ELF-1 (cell line): ENCODE measurements at places on chromosomes 2 and 18.

DNA sequence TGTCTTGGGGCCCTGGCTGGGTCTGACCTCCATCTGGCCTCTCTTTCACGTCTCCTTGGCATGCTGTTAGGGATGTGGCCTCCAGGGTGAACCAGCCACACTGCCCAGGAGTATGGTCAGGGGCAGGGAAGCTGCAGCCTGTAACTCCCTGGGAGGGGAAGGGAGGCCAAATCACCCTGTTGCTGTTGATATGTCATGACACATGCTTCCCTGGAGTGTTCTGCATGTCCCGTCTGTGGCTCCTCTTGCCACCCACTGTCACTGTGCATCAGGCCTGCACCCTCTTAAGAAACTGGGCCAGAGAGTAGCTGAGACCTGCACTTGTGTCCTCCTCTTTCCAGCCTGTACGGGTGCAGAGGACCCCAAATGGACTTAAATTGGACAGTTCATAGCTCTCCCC lies 221.3 kb downstream of the FHOD3 start:
- no peak for DNase-seq

DNA sequence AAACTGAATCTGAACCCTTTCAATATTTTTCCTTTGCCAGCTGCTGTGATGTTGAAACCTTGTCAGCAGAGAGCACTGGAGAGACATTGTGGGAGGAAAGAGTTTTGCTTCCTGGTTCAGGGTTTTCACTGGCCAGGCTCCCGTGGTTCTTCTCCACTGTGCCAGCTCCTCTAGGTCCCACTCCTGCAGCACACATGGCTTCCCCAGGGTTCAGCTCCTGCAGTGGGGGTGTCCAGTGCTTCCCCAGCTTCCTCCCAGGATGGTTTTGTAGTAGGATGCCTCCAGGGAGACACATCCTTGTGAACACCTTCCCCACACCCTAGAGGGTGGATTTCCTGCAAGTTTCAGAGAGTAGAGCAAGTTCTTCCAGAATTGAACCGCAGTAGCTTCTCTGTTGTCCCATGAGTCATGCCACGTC lies 24.0 kb upstream of the SULT1C3 start:
- peak; percentile 8 for DNase-seq

GRCh38 chr2:241576293-241576654 lies 17.7 kb downstream of the BOK start:
- no peak for DNase-seq

DNA sequence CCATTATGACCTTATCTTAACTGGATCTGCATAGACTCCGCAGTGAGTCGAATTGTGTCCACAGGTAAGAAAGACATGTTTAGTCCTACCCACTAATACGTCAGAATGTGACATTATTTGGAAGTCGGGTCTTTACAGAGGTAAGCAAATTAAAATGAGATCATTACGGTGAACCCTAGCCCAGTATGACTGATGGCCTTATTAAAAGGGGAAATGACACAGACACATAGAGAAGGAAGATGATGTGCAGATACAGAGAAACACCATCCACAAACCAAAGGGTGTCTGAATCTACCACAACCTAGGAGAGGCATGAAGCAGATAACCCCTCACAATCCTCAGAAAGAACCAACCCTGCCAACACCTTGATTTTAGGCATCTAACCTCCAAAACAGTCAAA lies 135.6 kb downstream of the GALNT1 start:
- DNase-seq: no peak

DNA sequence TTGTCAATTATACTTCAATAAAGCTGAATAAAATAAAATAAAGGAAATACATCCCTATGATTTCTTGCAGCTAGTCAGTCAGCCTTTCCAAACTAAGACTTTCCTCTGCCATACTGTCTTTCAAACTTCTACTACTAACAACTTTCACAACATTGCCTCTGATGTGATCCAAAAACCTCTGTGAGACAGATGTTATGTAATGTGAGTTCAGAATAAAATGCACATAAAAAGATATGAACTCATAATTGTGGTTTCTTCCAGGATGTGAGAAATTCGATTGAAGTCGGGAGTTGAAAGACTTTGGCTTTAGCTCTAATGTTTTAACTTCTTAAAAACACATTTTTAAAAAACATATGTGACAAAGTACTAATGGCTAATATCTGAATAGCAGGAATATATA lies 98.7 kb downstream of the PIGN start:
- no peak for DNase-seq

GRCh38 chr18:56522816-56523215 lies 115.6 kb downstream of the TXNL1 start:
- DNase-seq: no peak

DNA sequence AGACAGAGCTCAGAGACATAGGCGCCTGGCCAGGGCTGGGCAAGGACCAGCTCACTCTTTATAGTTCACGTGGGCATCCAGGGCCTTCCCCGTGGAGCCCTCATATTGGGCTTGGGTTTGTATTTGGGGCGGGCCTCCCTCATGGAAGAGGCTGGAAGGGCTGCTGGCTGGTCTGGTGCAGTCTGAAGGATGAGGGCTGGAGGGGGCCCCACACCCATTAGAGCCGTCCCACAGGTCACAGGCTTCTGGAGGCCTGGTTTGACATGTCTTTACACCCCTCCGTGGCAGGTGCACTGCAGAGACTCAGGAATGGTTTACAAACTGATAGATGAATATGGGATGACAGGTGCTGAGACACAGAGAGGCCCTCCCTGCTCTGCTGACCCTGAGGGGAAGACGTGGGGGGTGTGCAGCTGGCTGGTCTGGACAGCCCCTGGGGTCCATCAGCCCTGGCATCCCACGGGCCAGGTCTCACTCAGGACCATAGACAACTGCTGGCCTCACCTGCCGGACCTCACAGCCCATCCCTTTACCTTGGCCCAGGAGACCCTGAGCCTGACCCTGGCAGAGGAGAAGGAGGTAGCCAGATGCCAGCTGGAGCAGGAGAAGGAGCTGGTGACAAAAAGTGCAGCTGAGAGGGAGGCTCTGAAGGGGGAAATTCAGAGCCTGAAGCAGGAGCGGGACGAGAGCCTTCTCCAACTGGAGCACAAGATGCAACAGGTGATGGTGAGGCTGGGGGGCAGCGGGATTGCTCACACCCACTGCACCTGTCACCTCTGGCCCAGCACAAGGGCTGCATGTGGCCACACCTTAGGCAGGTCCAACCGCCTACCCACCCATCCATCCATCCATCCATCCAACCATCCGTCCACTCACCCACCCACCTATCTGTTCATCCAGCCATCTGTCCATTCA lies 43.9 kb downstream of the CROCC2 start:
- no peak for DNase-seq

GRCh38 chr2:173049831-173050230 lies 25.8 kb upstream of the MAP3K20 start:
- DNase-seq: no peak

DNA sequence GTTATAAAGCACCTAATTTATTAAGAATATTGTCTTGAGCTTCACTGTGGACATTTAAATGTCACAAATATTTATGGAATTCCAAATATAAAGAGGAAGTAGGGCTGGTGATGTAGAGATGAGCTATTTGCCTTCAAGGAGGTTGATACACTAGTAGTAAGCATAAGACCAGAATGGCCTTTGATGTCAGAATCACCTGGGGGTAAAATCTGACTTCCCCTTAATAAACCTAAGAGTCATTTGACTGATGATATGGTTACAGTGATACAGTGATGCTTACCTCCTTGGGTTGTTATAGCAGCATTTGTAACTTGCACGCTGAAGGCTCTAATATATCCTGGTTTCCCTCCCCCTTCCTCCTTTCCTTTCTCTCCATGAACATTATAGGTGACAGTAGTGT lies 143.7 kb downstream of the CERS6 start:
- no peak for DNase-seq

DNA sequence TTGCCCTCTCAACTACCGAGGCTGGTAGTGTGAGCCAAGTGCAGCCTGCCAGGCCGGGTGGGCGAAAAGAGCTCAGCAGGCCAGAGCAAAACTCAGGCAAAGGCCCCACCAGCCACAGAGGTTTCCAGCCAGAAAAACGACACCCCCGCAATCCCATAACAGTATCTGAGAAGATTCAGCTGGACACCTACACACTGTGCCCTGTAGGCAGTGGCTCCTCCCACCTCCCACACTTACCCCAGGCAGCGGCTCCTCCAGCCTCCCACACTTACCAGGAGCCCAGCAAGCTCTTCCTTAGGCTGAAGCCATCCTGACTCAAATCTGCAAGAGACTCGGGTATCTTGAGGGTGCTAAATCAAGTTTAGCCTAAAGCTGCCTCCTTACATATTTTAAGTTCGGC lies 15.6 kb upstream of the TMEM18 start:
- DNase-seq: no peak

DNA sequence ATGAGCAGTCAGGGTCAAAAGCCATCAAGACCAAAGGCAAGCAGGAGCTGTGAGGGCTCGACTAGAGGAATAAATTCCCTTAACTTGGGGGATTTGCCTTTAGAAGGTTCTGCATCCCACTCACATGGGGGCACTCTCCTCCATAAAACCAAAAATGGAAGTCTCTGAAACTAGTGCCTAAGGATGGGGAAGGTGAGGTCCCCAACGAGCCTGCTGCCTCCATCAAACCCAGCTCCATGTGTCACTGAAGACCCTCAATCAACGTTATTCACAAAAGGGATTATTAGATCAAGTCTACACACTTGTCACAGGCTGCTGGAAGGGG lies 254.9 kb upstream of the NCKAP5 start:
- no peak for DNase-seq

DNA sequence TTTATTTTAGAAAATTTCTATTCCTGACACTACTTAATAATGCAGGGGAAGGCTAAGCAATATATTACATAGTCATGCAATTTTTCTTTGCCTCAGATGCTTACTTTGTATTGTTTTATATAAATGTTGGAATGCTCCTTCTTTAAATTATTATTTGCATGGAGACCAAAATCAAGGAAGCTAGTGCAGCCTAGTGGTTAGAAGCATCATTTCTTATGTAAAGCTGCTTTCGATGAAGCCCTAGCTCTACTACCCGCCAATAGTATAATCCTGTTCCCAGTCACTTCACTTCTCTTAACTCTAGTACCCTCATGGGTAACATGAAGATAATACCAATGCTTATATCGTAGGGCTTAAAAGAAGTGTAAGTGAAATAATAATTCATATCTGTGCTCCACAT lies 198.9 kb downstream of the LRATD1 start:
- DNase-seq: no peak
